Activated CD4-positive, alpha-beta T cell treated with anti-CD3 and anti-CD28 coated beads for 24 hours (primary cell): ENCODE measurements at places on chromosomes 12 and 14.

- no peak for DNase-seq
Observed at GRCh38 chr12:113180333-113180732, 4.9 kb downstream of the DDX54 start.

DNA sequence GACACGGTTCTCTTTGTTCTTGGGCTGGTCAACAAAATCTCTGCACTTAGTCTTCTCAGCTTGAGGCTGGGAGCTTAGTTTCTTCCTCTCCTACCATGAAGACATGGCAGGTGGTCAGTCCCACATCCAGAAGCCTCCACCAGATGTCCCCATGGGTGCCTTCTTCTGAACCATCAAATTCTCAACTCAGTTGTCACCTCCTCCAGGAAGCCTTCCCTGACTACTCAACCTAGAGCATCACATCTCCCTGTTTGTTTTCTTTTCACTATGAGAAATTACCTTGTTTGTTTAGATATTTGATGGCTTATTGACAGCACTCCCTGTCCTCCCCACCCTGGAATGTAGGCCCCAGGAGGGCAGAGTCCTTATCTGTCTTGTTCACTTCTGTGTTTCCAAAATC lies 84.4 kb downstream of the TBX5 start:
- DNase-seq = no peak

DNA sequence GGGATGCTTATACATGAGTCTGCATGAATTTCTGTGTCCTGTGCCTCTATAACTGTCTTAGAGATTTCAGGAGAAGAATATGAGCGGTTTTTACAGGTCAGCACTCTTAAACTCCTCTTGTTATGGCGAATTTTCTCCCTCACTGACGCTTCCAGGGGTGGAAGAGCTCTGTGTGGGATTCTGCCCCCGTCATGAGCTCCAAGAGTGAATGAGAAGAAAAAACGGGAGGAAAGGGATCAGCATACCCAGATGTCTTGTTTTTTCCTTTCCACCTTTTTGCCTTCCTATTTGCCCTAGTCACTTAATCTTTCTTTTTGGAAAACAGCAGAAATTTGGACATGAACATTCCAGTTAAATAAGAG lies 651 bp downstream of the PFKM start:
- no peak for DNase-seq

GRCh38 chr14:21852061-21852664 lies 178.5 kb upstream of the OR4E1 start:
- DNase-seq = peak; percentile 64

DNA sequence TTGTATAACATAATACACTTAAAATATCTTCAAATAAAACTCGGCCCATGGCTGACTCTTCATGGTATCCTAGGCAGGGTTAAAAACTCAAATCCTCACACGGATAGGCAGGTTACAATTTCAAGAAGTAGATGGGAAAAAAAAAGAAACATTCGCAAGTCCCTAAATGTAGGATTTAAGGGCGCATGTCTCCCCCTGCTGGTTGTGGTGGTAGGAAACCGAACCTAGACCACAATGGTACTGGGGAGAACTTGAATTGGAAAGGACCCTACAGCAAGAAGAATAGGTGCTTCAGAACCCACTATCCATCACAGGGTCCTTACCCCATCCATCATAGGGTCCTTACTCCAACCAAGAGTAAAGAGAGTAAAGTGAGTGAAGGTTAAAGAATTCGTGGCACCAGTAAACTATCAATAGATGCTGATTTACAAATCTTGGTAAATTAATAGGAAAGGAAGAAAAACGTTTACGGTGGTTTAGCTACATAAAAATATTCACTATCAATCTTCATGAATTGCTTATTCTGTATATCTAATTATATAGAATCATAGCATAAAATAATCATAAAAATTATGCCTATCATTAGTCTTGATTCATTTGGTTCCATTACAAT lies 3.3 kb upstream of the CIPC start:
- DNase-seq = peak; percentile 67

GRCh38 chr14:90844321-90844720 lies 28.1 kb upstream of the TTC7B start:
- no peak for DNase-seq

DNA sequence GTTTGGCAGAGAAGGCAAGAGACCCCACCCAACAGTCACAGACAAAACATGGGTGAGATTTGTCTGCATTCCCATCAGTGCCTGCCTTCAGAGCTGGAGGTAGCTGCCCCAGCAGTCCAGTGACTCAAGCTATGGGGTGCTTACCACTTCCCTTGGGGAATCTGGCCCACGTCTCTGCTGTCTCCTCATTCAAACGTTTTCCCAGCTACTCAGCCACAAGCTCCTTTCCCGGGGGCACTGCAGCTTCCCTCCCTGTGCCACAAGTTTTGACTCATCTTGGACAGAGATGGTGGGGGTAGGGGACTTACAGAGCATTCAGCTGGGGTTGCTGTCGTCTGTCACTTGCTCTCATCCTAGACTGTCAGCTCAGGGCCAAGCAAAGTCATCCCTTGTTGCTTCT lies 66.6 kb downstream of the FBXL14 start:
- no peak for DNase-seq

DNA sequence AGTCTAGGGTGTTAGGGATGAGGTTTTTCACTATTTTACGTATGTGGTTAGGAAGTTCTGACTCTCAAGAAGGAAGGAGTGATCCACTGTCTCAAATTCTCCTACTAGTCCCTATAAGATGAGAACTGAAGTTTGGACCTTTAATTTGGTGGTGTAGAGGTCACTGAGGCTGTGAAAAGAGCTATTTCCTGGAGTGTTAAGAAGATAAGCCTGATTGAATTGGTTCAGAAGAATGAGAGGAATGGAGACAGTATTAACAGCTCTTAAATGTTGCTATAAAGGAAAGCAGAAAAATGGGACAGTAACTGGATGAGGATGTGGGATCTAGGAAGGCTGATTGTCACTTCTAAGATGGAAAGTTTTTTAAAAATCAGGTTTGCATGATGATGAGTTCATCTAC lies 57.6 kb downstream of the CNTN1 start:
- no peak for DNase-seq

- DNase-seq = no peak
Observed at GRCh38 chr14:67710209-67710608, 8.5 kb downstream of the RDH12 start.

GRCh38 chr12:113990250-113991223 lies 24.4 kb upstream of the RBM19 start:
- no peak for DNase-seq
